ENCODE measurements at places on chromosomes 13 and 19.

GRCh38 chr13:28326056-28326455 is 168.9 kb downstream of the FLT1 start:
- DNase-seq, result no peak

DNA sequence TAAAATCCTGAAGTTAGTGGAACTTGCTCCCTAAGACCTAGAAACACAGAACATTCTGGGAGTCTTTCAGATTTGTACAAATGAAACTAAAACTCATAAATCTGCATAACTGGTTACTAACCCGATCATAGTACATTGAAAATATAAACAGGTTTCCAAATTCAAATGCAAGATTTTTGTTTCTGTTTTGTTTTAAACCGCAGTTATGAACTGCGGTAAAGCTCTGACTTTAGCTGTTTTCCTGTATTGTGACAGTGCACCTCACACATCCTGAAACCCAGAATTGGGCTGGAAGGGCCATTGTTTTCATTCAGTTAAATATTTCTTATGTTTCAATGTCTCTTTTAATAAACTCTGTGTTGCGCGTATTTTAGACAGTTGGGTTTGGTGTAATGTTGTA is 204.7 kb downstream of the SHISA2 start:
- DNase-seq, result no peak

GRCh38 chr13:40355126-40355724 is 311.2 kb downstream of the FOXO1 start:
- no peak for DNase-seq

GRCh38 chr13:37667702-37668101 is 69.1 kb upstream of the POSTN start:
- DNase-seq, result no peak

DNA sequence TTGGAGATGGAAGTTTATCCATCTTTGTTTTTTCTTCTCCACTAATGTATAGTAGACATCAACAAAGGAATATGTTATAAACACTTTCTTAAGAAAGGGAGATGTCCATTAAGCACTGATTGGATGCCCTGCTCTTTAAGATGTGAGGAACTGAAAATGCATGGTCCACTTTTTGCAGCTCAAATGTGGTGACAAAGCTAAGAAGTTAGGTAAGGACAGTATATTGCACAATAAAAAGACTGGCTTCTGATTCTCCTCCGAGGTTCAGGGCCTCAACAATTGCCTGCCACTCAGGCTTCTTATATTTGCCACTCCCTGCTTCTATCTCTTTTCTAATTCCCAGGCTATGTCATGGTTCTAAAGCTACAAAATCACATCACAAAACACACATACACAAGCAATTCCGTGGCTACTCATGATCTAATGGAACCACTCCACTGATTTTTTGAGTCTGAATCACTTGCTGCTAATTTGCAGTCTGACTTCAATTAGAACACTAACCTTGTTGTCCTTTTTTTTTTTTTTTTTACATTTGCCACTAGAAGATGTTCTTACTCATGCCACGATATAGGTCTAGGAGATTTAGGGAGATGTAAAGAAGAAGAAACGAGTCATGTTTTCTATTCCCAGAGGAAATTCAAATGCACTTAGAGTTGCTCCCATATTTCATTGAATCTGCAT is 29.6 kb upstream of the TNFSF11 start:
- DNase-seq, result no peak

- no peak for DNase-seq
These were observed 15.7 kb upstream of the FBXL3 start for GRCh38 chr13:77042566-77043177.

DNA sequence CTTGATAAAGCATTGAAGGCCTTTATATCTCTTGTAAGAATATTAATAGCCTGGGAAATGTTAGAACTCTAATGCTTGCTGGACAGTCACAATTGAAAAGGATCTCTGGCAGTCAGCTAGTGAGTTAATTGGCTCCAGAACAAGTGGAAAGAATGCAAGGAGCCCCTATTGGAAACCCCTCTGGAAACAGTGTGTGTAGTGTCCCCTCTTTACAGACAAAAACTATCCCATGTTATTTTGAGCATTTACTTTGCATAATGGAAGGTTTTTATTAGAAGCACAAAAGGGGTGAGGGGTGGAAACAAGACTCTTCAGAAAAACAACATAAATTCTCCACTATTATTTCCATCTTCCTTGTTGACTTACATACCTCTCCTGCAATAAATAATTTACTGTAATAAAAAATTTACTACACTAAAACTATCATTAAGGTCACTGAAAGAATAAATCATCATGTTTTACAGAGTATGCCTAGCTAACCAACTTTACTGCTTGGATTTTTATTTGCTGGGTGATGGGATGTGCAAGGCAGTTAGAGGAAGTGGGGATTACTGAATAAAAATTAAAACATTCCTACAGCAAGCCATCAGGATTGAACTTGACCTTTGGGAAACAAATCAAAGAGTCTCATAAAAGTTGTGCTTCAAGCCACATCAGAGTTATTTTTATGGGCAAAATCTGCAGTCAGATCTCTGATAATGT is 610.4 kb downstream of the TBC1D4 start:
- no peak for DNase-seq

DNA sequence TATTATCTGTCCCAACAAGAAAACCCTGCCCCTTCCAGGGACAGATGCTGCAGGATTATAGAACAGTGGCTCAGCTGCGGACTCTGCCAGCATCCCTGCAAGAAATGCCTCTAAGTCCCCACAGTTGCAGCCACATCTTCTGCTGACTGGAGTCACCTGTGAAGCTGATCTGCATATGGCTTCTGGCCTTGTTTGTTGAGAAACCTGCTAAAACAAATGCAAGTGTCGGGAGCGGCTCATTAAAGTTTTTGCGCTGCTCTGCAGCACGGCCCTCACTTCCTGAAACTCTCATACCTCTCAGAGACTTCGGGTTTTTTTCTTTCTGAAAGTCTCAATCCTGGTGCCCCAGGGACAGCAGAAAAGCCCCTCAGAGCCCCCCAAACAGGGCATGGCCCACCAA is 725.0 kb downstream of the UQCRFS1 start:
- no peak for DNase-seq

GRCh38 chr13:112066624-112067004 is 335 bp upstream of the SOX1 start:
- no peak for DNase-seq

GRCh38 chr13:24103782-24104372 is 56.6 kb upstream of the SPATA13 start:
- no peak for DNase-seq

- DNase-seq, result no peak
These were observed 1089.4 kb upstream of the MIR17HG start for GRCh38 chr13:90258129-90258528.

DNA sequence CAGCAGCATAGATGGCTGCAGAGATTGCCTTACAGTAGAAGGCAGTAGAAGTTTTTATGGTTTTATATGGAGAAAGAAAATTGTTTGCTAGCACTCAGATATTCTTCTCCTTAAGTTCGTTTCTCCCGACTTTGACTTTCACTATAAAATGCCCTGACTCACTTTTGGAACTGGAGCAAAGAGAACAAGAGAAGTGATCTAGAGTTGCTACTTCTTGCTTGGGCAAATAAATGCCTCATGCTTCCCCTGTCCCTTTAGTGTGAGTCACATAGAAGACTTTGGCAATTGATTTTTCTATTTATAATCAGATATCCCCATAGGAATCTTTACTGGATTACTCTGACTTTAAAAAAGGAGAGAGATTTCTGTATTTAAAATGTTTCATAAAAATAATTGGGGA is 46.9 kb downstream of the ITGBL1 start:
- DNase-seq, result no peak

- DNase-seq, result no peak
These were observed 168.5 kb upstream of the OBI1 start for GRCh38 chr13:78827471-78827870.

GRCh38 chr13:72536714-72537394 is 190.6 kb downstream of the MZT1 start:
- no peak for DNase-seq

- no peak for DNase-seq
These were observed 23.4 kb upstream of the MBNL2 start for GRCh38 chr13:97198753-97199152.

DNA sequence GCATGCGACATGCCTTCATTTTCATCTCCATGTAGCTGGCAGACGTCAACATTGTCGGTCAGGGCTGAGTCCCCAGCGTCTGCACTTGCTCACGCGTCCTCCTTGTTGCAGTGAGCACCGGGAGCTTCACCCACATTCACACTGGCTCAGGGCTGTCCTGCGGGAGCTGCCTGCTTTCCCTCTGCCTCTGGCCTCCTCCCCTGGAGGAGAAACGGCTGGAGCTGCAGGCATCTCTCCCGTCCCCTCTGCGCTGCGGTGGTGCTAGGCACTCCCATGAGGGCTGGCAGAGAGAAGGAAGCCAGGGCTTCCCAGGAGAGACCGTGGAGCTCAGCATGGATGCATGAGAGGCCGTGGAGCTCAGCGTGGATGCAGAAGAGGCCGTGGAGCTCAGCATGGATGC is 18.4 kb upstream of the TMEM255B start:
- DNase-seq, result no peak
